ENCODE measurements at places on chromosomes 4 and X.

GRCh38 chr4:108943371-108943770 is 180.5 kb upstream of the ETNPPL start:
- DNase-seq: no peak

- DNase-seq: no peak
Measured at GRCh38 chr4:55793479-55793878, 26.1 kb upstream of the EXOC1L start.

DNA sequence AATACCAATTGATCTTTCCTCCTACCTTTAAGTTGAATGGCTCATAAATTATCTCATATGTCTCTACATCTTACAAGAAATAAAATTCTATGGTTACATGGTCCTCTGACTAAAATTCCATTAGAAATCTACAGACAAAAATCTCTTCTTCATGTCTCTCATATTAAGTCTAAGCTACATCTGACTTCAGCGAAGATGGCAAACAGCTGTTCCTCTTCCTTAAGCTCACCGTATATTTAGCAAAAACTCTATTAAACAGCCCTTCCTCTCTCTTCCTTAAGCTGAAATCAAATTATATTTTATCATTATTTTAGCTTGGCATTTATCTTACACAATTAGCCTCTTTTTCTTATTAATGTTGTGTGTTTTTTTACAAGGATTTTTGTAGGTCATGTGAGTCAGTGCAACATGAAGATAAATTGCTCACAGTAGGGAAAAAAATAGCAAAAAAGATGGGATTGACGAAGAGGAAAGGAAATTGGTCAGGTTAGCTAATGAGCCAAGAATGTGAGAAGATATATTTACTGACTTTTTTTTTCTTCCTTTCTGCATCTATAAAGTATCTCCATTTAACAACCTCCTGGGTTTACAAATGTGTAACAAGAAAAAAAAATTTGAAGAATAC is 2412.8 kb downstream of the ARAP2 start:
- DNase-seq: no peak

GRCh38 chr4:142866685-142867084 is 20.6 kb upstream of the INPP4B start:
- DNase-seq: no peak

- peak; percentile 47 for DNase-seq
Measured at GRCh38 chr4:17347445-17347844, 164.4 kb downstream of the QDPR start.

DNA sequence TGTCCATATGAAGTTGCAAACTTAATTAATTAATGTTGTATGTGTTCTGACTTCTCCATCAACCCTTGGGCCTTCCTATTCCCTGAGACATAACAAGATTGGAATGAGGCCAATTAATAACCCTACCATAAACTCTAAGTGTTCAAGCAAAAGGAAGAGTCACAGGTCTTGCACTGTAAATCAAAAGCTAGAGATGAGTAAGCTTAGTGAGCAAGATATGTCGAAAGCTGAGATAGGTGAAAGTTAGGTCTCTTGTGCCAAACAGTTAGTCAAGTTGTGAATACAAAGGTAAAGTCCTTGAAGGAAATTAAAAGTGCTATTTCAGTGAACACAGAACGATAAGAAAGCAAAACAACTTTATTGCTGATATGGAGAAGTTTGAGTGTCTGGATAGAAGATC is 58.2 kb upstream of the GPRIN3 start:
- DNase-seq: no peak

DNA sequence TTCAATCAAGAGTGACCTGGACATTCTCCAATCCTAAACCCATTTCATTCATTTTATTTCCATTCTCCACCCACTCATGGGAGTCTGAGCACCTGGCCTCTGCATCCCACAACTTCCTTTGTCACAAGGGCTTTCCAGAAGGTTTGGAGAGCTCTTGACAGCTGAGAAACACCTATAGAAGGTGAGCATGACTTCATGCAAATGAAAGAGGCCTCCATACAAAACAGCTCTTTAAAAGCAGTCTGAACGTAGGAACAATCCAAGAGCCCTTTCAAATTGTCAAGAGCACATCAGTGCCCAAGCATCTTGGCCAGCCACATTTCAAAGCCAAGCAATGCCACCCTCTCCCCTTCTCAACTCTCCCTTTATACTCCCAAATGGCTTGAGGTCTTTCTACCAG is 74.9 kb upstream of the RAP2C start:
- DNase-seq: no peak

DNA sequence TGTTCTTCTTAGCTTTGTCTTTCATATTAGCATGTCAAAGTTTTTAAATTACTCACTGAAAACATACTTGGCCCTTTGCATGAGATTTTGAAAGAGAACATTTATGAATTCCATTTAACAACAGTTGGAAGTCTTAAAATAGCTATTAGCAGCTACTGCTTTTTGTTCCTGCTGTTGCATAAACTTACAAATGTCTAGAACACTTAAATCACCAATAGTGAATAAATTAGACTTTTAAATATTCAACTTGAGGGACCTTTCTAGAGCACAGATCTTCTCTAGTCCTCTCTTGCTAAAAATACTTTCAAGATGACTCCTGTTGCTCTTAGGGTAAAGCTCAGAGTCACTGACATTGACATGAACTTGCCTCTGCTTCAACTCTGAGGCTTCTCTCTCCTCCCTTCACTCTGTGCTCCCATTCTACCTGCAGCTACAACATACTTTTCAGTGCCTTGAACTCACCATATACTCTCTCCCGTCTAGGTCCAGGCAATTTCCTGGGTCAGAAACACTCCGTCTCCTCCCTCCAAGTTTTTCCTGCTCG is 15.8 kb upstream of the TXK start:
- no peak for DNase-seq

DNA sequence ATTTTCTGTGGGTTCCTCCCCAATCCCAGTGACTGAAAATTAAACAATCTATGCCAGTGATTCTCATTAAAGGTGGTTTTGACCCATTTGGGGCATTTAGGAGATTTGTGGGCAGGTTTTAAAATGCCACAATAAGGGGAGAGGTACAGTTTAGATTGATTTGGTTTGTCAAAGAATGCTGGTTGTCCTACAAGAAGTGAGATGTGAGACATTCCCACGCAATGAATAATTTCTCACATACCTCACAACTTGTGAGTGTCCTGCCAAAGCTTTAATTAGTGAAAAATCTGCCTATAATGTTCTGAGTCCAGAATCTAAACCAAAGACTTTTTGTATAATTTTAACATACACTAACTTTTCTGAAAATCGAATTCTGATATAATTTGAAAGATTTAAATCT is 199.4 kb downstream of the MAPK10 start:
- no peak for DNase-seq

- no peak for DNase-seq
Measured at GRCh38 chrX:106467943-106468342, 143.8 kb upstream of the RADX start.

DNA sequence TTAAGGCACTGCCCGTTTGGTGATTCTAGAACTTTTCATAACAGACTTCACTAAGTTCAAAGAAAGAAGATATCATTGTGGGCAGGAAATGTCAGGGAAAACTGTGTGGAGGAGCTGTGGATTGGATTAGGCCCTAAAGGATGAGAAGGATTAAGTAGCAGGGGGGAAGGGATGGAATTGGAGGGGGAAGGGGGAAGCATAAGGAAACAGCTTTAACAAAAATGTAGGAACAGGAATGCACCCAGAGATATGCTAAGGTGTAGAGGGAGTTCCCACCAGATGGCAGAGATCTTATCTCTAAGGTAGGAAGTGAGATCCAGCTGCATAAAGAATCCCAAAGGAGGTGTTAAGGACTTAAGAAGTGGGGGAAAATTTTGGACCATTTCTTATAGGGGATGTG is 114.5 kb downstream of the LARP7 start:
- no peak for DNase-seq

DNA sequence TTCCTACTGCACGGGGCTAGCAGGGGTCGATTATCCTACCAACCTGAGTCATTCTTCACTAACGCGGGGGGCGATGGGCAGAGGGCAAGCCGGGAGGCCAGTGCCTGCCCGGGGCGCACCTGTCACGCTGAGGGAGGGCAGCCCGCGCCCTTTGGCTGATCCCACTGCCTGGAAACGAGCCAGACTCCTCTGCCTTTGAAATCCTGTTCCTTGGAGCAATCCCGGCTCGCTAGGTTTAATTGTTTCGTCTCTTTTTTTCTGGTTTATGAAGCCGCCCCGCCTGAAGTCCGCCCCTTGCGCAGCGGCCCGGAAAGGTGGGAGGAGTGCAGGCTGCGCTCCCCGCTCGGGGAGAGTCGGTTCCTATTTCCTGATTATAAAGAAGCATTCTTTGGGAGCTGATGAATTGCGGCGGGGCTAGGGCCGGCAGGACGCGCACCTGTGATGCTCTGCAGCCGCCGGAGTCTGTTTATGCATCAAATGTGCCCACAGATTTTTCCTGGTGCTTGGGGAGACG is 484.2 kb downstream of the BCOR start:
- no peak for DNase-seq

GRCh38 chrX:49958727-49959485 is 36.5 kb downstream of the CLCN5 start:
- peak; percentile 4 for DNase-seq

DNA sequence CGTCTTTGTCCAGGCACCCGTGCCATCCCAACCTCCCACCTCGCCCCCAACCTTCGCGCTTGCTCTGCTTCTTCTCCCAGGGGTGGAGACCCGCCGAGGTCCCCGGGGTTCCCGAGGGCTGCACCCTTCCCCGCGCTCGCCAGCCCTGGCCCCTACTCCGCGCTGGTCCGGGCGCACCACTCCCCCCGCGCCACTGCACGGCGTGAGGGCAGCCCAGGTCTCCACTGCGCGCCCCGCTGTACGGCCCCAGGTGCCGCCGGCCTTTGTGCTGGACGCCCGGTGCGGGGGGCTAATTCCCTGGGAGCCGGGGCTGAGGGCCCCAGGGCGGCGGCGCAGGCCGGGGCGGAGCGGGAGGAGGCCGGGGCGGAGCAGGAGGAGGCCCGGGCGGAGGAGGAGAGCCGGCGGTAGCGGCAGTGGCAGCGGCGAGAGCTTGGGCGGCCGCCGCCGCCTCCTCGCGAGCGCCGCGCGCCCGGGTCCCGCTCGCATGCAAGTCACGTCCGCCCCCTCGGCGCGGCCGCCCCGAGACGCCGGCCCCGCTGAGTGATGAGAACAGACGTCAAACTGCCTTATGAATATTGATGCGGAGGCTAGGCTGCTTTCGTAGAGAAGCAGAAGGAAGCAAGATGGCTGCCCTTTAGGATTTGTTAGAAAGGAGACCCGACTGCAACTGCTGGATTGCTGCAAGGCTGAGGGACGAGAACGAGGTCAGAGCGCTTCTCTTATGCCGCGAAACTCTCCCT is at the start of gene TET2:
Gene TET2, plus strand, starts transcription at position 601 of the 740 bp plus-strand sequence. CDS start 87,067 bp downstream, outside the sequence.
- peak; percentile 97 for DNase-seq

DNA sequence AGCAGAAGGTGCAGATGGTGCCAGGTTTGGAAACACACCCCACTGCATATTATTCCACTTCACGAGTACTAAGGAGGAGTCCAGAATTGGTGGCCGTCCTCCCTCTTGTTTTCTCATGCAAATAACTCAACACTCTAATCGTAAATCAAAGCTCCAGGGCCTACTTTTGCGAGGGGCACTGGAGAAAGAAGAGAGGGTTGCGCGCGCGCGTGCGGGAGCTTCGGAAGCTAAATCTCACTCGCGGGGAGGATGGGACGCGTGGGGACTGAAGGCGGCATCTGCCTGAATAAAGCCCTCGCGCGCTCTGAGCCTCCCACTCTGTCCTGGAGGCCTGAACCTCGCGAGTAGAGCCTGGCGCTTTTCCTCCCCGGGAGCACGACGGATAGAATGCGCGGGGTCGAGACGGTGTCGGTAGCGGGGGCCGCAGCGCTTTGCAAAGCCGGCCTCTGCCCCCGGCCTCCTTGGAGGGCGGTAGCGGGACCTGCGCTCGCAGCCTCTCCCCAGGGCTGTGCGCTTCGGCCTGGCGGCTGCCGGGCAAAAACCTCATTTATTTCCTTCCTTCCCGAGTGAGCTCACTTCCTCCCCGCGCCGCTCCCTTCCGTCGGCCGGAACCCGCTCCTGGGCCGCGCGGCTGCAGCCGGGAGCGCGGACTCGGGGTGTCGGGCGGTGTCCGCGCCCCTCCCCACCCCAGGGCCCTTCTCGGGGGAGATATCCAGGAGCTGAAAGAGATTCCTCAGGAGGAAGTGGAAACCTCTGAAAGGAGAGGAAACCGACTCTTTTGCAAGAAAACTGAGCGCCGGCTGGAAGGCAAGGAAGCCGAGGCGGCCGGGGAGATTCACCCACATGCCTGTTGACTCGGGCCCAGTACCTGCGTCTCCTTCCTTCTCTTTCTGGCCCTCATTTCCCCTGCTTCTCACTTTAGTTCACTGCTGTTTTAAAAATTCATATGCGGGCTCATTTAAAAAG is 20.7 kb downstream of the HAND2 start:
- no peak for DNase-seq

- DNase-seq: no peak
Measured at GRCh38 chr4:169690787-169691186, 67.0 kb downstream of the HPF1 start.

GRCh38 chrX:24099394-24099793 is 44.6 kb downstream of the EIF2S3 start:
- DNase-seq: no peak

DNA sequence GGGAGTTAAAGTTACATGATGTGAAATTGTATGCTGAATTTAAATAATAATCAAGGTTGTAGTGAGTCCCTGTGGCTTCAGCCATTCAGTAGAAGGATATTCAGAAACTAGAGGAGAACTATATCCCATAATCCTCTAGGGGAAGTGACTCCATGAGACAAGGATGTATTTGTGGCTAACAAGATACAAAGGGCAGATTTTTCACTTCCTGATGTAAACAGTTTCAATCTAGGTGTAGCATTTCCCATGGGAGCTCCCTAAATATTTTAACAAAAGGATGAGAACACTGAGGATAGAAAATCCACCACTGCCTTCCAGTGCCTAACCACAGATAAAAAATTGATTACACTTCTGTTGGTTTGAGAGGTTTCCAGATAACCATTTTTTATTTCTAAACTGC is 435.4 kb upstream of the TENM3 start:
- no peak for DNase-seq

GRCh38 chrX:56499372-56499771 is 64.1 kb upstream of the UBQLN2 start:
- DNase-seq: no peak

- DNase-seq: no peak
Measured at GRCh38 chrX:136747003-136747986, 33.4 kb downstream of the ARHGEF6 start.
